ENCODE measurements at places on chromosomes 16 and 17.
A peak's percentile ranks its signal among the peaks of the same experiment; 100 is the strongest.

- no peak for DNase-seq
These were observed 390 bp upstream of the UNC13D start for GRCh38 chr17:75844530-75845057.

DNA sequence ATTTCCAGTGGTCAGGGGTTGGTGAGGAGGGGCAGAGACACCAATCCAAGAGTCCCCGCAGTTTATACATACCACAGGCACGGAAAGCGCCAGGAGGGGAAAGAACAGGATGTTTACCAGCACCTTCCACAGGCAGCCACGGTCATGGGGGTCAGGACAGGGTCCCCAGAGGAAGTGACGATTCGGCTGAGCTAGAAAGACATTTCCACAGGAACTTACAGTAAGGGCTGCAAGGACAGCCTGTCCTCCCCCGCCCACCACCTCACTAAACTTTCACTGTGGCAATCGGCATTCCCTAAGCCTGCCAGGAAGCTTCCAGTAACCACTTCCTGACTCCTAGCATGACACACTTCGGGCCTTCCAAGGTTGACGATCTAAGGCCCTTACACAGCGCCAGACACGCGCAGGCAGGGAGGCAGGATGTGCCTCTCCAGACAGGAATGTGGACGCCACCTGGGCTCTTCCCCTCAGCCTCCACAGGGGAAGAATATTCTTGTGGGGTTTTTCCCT lies 1.2 kb upstream of the MT2A start:
- peak; percentile 97 for DNase-seq

DNA sequence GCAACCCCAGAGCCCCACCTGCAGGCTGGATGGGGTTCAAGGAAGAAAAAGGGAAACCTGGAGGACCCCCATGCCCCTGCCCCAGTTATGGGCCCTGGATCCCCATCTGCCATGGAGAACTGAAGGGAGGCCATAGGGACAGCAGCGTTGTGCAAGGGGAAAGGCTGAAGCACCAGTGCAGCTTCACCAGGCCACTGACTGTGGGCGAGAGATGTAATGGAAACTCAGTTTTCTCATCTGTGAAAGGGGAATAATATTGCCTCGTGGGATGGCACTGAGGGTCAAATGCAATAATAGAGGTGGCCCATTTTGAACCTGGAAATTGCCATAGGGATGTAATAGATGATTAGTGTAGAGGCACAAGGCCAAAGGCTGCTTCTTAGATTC lies 9.9 kb upstream of the TSPOAP1 start:
- no peak for DNase-seq

DNA sequence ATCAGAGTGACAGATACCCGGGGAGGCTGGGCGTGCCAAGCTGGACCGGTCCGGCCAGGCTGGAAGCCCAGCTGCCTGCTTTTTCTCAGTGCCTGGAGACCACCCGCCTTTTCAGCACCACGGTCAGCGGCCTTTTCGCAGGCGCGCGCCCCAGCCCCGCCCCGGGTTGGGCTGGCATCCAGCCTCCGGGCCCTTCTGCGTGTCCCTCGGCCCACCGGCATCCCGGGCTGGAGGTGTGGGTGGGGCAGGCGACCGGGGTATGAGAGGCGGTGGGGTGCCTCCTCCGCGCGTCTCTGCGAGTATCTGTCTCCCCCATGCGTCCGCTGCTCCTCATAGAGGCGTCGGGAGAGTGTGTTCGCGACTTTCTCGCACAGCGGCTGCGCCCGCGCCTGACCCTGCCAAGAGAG lies 102.5 kb downstream of the MRM1 start:
- DNase-seq = peak; percentile 28

- no peak for DNase-seq
These were observed at the start of gene PLXDC1 for GRCh38 chr17:39151150-39151942. Gene PLXDC1 (minus strand): TSS chr17:39151637. CDS start chr17:39151437, 200 bp downstream.

DNA sequence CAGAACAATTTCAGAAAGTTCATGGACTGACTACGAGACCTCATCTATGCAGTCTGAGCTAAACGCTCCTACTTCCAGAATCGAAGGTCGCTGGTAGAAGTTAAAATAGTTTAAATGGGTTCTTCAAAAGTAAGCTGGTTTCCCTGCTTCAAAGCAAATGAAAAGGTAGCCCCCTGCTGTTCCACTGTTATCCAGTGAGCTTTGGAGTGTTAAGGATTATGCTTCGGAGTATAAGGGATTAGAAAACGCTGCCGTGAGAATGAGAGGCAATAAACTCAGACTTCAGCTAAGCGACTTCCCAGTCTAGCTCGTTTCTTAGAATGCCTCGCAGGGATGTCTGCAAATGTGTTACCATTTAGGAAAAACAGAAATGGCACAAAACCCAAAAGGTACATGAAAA lies 12.4 kb downstream of the MLYCD start:
- DNase-seq = no peak

DNA sequence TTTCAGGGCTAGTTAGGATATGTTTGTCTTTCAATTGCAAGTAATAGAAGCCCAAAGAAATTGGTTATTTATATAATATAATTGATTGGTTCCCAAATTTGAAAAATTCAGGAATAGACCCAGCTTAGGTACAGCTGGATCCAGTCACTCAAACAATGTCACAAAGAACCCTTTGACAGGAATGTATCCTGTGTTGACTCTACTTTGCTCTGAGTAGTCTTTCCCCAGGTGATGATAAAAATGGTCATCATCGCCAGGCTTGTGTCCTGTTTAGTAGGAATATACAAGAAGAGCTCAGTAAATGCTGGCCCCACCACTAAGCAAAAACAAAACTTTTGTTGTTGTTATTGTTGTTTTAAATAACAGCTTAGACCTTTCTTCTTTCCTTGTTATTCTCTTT lies 35.0 kb downstream of the MAPT start:
- DNase-seq = no peak

GRCh38 chr16:87713451-87714229 lies 52.1 kb downstream of the KLHDC4 start:
- DNase-seq = no peak

GRCh38 chr17:82092628-82092994 lies 5.4 kb downstream of the FASN start:
- DNase-seq = no peak

GRCh38 chr16:534856-535445 lies 7.4 kb downstream of the CAPN15 start:
- DNase-seq = no peak

- DNase-seq = no peak
These were observed 46.7 kb downstream of the RTN4RL1 start for GRCh38 chr17:1978396-1978949.

DNA sequence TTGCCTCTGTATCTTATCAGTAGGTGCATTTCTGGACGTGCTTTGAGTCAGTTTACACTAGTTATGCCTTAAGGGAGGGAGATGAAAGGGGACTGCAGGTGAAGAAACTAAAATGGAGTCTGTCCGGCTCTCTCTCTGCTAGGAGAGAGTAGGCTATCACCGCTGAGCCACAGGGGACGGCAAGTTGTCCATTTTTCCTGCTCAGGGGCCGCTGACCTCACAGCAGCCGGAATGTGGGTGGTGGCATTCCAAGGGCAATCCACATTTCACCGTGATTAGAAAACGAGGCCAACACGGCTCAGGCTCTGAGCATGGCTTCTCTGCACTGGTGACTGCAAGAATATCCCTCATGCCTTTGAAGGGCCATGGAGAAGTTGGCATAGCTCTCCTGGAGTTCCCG lies 19.0 kb upstream of the KLHDC4 start:
- peak; percentile 54 for DNase-seq

GRCh38 chr17:19254651-19255050 lies 17.5 kb downstream of the EPN2 start:
- no peak for DNase-seq

DNA sequence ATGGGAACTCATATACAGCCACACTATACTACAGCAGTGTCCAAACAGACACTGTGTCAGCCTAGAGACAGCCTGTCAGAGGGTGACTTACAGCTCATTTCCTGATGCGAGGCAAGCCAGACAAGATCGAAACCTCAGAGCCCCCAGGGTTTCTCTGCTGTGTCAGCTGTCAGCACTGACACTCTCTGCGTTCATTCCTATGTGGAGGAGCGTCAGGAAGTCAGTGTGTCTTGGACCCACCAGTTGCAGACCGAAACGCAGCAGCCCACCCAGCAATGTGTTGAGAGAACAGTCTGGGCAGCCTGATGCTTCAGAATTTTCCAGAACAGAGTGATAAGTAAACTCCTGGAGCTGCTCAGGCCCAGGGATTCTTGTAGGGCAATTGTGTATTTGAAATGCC lies 20.6 kb upstream of the MAPT start:
- no peak for DNase-seq

- peak; percentile 11 for DNase-seq
These were observed 12.3 kb upstream of the RAI1 start for GRCh38 chr17:17668775-17669579.

GRCh38 chr16:11076259-11077018 lies 132.1 kb downstream of the CLEC16A start:
- no peak for DNase-seq

DNA sequence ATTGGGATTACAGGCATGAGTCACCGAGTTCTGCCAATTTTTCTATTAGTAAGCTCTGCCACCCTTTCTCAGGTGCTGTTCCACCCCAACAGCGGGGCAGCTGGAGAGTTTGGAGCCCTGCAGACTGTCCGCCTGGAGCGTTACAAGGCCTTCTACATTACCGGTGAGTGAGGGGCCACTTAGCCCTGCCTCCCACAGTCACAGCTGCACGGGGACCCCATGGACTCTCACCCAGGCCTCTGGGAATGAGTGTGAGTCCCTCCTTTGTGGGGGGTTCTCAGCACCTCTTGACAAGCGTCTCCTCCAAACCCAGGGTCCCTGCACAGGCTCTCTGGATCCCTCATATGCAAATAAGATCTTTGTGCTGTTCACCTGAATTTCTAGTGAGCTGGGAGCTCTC lies 56.0 kb downstream of the WIPI1 start:
- DNase-seq = no peak

DNA sequence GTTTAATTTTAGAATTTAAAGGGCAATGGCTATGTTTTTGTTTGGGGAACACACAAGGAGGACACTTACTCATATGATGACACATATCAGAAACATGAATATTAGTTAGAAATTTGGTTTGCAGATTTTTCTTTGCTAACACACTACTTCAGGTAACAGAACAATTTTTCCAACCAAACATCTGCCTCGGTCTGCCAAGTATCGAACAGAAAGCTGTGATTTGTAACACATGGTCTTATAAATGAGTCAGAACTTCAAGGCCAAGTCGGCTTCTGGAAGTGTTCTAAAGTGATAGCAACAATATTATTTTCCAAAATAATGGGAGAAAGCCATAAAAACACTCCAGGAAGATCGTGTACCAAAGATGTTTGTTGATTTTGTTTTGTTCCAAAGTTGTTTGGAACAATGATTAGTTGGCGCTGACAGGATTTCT lies 75.9 kb upstream of the PMFBP1 start:
- peak; percentile 66 for DNase-seq

DNA sequence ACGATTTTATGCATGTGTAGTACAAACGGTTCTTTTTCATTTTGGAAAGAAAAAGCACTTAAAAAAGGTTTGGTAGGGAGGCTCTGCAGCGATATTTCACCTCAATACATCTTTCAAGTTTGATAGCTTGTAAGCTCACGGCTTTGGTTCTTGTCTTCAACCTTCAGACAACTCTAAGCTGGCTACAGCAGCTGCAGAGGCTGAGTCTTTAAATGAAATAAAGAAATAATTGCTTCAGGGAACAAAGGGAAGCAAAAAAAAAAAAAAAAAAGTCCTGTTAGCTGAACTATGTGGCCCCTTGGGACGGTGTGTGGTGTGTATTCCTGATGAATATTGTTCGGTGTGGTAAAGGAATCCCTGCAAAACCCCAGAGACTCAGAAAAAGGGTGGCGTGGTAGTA lies 265.1 kb downstream of the NTN1 start:
- DNase-seq = no peak

DNA sequence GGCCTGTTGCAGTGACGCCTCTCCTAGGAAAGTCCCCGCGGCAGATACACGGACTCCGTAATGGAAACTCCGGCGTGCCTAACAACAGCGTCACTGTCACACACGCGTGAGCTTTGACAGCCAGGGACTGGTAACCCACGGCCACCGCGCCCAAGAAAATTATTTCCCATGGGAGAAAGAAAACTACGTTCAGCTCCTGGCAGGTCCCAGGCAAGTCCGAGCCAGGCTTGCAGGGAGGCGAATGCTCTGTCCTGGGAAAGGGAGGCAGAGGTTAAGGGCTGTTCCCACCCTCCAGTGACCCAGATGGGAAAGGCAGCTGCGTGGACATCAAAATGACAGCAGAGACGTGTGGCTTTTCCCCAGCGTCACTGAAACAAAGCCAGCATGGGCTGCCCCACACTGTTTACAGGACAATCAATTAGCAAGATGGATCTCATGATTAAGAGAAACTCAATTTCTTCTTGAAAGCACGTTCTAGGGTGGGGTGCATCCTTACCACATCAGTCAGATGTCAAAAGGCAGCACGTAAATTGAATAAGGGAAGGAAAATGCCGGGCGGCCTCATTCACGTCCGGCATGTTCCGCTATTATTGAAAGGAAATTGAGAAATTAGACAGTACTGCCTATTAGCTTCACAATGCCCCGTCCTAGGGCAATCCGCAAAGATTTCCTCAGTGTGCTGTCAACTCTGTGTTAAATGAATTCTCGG lies 82.5 kb downstream of the NXN start:
- DNase-seq = no peak

DNA sequence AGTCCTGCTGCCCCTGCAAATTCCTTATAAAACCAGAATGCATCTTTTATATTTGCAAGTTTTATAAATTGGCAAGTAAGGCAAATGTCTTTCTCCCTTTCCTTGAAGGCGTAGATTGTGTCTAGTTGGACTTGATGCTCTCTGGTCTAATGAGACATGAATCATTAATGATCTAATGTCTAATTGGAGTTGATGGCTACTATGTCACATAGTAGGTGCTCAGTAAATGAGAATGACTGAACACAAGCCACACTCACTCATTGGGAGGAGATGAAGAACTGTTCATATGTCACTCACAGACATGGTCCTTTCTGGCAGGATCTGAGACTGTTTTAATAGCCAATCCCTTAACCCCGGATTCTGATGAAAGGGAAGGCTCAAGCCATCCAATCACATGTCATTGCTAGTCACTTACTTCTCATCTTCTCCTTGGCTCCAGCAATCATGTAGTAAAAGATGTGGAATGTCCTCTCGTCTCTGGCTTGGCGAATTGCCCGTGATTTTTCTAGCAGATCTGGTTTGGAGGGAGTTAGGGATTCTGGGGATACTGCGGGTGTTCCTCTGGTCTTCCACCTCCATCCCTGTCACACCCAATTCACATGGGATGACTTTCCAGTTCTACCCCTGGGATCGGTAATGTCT lies 81.0 kb downstream of the MYH11 start:
- peak; percentile 50 for DNase-seq

Data from fibroblast of the aortic adventitia (primary cell).